ENCODE measurements at places on chromosomes 2 and 18. TPM values are rescaled to one million over a fixed set of nuclear protein-coding genes. Genes with fewer than 3 reads are reported as not detected.

The MOGAT1 gene
- total RNA-seq = 0.35 TPM

The RNF152 gene
- total RNA-seq = not detected

The FAM237A gene
- not detected for total RNA-seq

The SLC38A11 gene
- total RNA-seq = not detected

The KCNJ13 gene
- not detected for total RNA-seq

The TRIM54 gene
- 8.2 TPM for total RNA-seq

The TLK1 gene
- total RNA-seq = 74.1 TPM

The EFR3B gene
- total RNA-seq = not detected

The FOXD4L1 gene
- total RNA-seq = 0.43 TPM

The CDKL4 gene
- not detected for total RNA-seq

The ADCYAP1 gene
- not detected for total RNA-seq

The GALNT3 gene
- total RNA-seq = 33.1 TPM

The MRPL44 gene
- 66.4 TPM for total RNA-seq

The FAM161A gene
- total RNA-seq = 8.4 TPM

The TGFA gene
- total RNA-seq = 36.4 TPM

The SLC9A4 gene
- 0.85 TPM for total RNA-seq

Measured in PC-9 (cell line).